NCI-H1930 (cell line): ENCODE measurements at places on chromosomes 3 and 15.

- DNase-seq, result no peak
Observed at GRCh38 chr3:159130108-159130507, 328.3 kb downstream of the MFSD1 start.

- no peak for DNase-seq
Observed at GRCh38 chr15:85837881-85838280, 43.2 kb upstream of the KLHL25 start.

- no peak for DNase-seq
Observed at GRCh38 chr3:14594234-14594633, 54.1 kb upstream of the GRIP2 start.

- no peak for DNase-seq
Observed at GRCh38 chr15:45253330-45253729, 1.3 kb downstream of the SLC28A2 start.
